ENCODE measurements at places on chromosomes 5 and 9.

DNA sequence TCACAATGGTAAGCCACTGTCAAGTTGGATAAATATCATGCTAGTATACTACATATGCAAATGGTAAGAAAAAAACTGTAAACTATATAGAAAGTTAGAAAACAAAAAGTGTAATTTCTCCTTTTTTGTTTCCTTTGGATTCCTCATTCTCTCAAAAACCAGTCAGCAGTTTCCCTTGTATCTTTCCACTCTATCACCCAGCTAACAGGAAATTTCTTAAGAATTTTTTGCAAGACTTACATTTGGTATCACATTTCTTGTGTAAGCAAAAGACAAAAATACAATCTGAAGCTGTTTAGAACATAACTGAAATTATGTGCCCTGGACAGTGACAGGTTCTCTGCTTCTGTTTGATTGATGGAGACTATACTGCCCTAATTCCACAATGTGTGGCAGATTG lies 25.2 kb upstream of the MSH3 start:
- DNase-seq, result peak; percentile 72

- DNase-seq, result peak; percentile 77
Observed at GRCh38 chr5:157994906-157995519, 136.1 kb upstream of the CLINT1 start.

DNA sequence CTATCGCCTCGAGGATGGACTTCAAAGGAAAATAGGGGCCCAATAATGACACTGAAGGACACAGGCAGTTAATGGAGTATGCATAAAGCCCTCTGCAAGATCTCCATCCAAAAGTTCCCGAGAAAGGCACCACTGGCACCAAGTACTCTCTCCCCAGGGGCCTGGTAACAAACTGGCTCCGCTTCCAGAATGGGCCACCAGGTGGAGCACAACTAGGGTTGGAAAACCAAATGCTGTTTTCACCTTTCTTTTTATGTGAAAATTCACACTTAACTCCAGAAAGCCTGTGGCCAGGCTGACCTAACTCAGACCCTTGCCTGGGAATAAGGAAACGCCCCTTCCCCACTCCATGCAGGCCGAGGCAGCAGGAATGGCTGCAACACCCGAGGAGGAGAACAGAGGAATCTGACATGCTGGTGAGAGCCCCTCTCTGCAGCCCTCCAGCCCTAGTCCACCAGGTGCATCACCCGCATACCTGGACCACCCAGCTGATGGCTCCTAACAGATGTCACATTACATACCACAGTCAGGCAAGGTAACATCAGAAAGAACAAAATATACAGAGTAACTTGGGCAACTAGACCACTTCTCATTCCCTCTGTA lies 42.8 kb downstream of the CAMSAP1 start:
- DNase-seq, result peak; percentile 66

DNA sequence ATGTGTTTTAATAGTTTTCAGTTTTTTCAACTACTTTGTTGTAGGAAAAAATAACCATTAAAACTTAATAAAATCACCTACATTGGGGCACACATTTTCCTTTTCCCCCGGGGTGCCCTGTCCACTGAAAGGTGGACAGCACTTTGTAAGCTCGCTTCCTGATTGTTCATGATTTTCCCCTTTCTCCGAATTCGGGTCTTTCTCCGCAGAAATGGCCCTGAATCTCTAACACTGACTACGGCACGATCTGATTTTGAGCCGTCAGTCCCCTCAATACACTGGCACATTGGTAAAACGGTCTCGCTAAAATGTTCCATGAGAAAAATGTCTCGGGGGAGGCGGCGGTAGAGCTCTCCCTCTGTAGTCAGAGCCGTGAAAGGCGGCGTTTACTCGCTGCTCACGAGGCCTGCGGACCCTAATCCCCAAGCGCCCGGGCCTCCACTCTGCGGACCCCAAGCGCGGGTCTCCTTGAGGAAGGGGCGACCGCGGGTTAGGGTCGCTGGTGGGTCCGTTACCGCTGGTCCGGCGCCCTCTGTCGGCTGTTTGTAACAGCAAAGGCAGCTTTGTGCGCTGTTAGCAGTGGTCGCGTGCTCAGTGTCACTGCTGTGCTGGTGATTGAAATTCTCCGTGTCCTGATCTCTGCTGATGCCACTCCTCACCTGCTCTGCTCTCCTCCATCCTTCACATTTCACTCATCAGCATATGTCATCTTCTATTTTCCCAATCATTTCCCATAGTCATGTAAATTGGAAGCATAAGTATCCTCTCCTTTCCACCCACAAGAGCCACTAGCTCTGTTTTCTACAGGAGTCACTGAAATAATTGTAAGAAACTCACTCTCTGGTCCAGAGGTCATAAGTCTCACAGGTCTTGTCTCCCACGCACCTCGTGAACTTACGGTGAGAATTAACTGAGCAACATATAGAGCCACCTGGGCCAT lies 10.8 kb upstream of the IFNA2 start:
- DNase-seq, result peak; percentile 71

DNA sequence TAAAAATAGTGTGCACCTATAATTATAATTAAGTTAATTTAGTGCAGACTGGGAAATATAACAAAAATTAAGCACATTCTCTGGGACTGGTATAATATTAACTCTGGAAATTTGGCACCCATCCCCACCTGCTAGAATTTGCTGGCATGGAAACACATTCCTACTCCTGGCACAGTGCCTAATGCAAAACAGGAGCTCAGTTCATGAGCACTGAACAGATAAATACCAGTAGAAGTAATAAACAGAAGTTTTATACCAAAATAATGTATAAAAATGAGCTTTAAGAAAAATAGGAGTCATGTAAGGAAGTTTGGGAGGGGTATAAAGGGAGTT lies 23.7 kb upstream of the NPR3 start:
- DNase-seq, result no peak

GRCh38 chr9:37776328-37776727 lies 8.5 kb downstream of the EXOSC3 start:
- no peak for DNase-seq

DNA sequence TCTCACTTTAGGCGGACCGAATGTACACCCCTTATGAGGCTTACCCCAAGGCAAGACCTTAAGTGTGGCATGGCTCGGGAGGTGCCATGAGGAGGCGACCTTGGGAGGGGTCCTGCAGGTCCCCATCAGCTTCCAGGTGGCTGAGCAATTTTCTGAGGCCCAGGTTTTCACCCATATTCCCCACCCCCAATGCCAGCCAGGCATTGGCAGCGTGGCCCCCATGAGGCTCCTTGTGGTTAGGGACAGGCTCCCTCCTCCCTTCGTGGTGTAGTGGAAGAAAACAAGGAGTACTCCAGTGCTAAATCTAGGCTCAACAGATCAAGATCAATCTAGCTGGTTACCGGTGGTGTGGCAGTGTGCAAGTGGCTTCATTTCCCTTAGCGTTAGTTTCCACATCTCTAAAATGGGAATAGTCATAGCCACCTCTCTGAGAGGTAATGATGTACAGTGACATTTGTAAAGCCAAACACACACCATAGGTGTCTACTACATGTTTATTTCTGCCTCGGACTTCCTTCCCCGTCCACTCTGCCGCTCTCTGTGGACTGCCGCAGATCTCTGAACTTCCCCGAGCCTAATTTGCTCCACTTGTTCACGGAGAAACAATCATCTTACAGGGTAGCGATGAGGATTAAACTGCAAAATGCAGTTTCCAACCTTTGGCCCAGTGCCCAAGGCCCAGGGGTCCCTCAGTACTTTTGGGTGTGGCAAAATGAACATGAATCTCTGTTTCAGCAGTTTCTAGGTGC lies 8.4 kb downstream of the LHX2 start:
- DNase-seq, result no peak

GRCh38 chr9:127899128-127899943 lies at the start of gene ST6GALNAC6:
Gene ST6GALNAC6, minus strand, starts transcription at chr9:127899603. Its CDS starts 1,622 bp downstream, at chr9:127897981.
- peak; percentile 82 for DNase-seq

DNA sequence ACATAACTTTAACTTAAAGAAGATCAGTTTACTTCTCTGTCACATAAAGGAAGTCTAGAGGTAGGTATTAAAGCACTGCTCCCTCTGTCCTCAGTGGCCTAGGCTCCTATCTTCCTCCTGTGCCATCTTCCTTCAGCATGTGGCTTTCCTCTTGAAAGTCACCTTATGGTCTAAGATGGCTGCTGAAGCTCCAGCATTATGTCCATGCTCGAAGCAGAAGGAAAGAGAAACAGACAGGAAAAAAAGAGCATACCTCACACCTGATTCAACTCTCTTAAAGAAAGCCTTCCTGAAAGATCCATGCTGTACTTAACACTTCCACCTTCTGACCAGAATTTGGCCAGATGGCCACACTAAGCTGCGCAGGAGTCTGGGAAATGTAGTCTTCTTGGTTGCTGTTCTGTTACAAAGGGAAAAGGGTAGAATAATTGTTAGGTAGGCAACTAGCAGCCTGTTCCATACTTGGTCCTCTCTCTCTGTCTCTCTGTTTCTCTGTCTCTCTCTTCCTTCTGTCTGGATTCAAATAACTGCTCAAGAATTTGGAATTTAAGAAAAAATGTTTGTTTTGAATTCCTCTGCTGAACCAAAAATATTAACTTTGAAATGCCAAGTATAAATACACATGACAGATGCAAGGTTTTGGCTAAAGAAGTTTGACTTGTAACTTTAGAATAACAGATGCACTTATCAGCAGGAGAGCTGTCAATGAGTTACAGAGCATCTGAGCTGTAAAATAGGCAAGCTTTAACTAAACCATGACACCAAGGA lies 16.0 kb downstream of the TMEM174 start:
- DNase-seq, result no peak

DNA sequence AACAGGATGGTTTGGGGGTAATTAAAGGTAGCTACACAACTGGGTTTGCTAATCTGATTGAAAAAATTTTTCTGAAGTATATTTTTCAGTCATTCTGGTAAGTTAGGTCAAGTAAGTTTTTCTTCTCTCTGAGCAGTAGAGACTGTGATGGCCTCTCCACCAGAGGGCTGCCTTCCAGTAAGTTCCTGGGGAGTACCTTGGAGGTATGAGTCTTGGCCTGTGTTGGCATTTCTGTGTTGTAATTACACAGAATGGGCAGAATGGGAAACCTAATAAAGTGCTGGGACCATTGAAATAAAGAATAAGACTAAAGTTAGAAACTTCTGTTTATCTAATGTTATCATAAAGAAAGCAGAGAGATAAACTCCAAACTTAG lies 430.8 kb downstream of the ARHGEF28 start:
- peak; percentile 31 for DNase-seq

DNA sequence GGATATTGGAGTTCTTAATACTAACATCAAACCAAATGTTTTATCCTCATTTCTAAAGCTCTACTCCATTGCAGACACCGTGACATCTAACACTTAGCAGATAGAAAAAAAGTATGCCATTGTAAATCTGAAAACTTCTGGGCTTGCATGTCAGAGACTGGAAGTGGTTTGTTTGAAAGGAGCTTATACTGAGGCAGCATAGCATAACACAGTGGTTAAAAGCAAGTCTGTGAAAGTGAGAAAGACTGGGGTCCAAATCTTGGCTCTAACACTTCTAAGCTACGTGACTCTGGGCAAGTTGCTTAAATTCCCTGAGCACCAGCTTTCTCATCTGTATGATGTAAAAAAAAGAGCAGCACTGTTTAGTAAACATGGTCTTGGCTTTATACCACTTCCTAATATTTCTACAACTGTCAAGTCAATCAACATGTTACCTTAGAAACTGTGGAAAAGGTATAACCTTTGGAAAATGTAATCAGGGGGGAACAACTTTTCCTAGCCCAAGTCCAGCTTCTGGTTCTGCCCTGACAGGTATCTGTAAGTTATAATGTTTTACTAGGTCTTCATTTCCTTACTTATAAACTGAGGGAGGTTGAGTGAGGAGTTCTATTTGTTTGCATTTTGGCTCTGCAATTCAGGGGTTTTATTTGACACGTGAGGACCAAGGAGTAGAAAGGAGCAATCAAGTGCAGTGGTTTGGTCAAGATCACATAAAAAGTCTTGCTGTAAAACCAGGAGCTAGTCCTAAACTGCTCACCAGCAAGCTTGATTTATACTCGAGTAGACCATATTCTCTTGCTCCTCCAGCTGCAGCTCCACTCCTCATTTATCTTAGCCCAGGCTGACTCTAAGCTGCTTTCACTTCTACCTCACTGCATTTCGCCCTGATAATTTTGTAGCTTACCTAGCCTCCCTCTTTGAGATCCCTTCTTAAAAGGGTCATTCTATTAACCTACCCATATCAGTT lies 541.0 kb downstream of the RAB3C start:
- no peak for DNase-seq

DNA sequence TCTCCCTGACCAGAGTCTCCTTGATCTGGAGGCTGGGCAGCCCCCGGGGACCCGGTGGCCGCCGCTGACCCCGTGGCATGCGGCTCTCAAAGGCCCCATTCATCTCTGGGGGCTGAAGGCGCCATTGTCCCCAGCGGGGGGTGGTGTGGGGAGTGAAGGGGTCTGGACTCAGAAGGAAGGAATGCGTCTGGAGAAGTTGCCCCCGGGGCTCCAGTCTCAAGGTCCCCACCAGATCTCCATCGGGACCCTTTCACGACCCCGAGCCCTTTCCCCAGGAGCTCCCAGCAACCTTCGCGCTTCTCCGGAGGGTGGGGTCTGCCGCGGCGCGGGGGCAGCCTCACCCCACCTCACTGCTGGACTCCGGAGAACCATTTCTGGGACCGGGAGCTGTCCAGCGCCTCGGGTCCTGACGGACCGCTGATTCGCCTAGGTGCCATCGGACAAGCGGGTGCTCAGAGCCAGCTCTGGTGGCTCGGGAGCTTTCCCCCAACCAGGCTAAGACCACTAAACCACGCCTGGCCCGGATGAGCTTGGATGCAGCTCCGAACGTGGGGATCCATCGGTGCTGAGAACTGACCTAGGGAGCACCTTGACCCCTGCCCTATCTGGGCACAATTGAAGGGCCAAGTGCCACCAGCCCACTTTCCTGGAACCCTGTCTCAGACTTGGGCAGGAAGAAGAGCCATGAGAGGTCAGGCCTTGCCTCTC lies 5.1 kb upstream of the PCDH1 start:
- peak; percentile 65 for DNase-seq

DNA sequence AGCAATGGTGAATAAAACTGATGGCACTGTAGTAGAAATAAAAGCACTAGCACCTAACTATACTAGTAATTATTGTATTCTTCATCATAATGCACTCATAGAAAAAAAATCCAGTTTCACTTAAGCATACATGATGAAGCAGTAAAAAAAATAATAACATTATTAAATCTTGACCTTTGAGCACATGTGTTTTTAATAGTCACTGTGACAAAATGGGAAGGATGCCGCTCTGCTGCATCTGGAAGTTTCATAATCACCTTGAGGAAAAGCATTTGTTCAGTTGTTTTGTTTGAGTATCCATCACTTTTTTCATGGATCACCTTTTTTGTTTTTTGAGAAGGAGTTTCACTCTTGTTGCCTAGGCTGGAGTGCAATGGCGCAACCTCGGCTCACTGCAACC lies 13.2 kb downstream of the OR2K2 start:
- DNase-seq, result no peak

- DNase-seq, result peak; percentile 13
Observed at GRCh38 chr9:22446589-22446949, at the start of gene DMRTA1. Gene DMRTA1, plus strand, starts transcription at chr9:22446824. Its CDS starts 242 bp downstream, at chr9:22447066.

DNA sequence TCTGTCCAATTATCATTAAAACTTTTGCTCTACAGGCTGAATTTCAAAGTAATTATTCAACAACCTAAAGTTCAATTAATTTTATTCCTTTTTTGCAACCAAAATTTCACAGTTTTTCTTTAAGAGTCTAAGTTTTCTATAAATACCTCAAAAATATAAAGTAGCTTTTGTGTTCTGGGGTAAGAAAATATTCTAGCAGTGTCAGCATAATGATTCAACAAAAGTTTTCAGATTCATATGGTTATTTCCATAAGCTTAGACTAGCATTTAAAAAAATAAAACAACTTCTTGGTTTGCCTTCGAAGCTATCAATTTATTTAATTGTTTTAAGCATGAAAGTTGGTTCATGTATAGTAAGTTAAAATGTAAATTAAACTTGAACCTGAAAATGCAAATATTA lies 1962.3 kb upstream of the CDH6 start:
- no peak for DNase-seq

GRCh38 chr9:83701769-83702168 lies 6.0 kb downstream of the UBQLN1 start:
- no peak for DNase-seq

- DNase-seq, result no peak
Observed at GRCh38 chr5:62477801-62478200, 65.2 kb downstream of the IPO11 start.
